ENCODE measurements at places on chromosomes 1 and 21.

DNA sequence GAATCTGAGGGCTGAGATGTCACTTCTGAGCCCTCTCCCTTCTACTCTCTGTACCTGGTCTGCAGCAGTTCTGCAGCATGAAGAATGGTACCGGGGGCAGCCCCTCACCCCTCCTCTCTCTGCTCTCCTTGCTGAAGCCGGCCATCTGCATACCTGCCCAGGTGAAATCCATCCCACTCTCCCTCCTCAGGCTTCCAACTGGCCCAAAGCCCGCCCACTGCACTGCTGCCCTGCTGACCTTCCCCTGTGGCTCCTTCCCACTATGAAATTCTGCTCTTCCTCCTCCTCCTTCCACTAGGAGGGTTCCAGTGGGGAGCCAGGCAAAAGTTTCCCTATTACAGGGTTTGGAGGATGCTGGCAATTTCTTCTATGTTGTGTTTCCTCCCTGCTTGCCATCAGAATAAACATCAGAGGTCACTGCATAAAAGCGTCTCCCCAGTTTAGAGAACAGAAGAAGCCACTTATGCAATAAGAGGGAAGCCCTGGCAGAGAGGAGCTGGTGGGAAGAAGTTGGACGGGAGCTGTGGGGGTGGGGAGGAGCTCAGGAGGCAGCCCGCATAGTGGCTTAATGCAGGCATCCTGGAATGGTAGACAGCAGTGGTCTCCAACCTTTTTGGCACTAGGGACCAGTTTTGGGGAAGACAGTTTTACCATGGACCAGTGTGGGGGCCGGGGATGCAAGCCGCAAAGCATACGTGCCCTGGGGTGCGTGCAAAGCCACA is 30.3 kb downstream of the TMCO4 start:
- DNase-seq = no peak

DNA sequence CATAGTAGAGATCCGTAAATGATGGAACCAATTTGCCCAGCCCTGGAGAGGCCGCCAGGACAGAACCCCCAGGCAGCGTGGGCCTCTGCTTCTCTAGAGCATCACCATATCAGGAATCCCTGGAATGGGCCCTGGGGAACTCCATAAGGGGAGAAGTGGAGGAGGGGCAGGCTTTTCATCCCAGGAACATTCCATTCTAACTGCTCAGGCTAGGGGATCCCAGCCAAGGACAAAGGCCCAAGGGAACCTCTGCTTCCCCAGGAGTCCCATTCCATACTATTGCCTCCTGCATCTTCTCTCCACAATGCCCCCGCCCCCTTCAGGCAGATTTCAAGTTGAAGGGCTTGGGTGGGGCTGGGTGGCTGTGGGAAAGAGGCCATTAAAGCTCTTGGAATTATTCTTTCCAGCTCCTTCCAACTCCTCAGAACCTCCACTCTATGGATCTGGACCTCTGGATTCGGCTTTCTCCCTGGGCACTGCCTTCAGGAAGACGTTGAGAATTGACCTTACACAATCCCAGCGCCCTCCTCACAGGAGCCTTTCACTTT is 6.0 kb downstream of the TRNP1 start:
- DNase-seq = no peak

- DNase-seq = no peak
Measured at GRCh38 chr1:204306076-204306475, 53.7 kb downstream of the PLEKHA6 start.

DNA sequence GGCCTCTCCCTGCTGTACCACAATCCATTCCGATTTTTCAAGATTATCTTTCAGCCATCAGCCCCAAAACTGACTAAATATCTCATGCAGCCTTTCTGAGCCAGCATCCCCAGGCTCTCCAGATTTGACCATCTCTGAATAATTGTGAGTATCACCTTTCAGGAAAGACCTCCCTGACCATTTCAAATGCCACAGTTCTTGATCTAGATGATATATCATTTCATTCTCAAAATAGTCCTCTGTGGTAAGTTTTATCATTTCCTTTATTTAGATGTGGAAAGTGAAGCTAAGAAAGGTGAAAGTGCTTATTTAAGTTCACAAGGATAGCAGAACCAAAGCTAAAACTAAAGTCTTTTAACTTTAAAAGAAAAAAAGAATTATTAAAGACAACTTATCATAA is 244.0 kb downstream of the PLPP3 start:
- no peak for DNase-seq

DNA sequence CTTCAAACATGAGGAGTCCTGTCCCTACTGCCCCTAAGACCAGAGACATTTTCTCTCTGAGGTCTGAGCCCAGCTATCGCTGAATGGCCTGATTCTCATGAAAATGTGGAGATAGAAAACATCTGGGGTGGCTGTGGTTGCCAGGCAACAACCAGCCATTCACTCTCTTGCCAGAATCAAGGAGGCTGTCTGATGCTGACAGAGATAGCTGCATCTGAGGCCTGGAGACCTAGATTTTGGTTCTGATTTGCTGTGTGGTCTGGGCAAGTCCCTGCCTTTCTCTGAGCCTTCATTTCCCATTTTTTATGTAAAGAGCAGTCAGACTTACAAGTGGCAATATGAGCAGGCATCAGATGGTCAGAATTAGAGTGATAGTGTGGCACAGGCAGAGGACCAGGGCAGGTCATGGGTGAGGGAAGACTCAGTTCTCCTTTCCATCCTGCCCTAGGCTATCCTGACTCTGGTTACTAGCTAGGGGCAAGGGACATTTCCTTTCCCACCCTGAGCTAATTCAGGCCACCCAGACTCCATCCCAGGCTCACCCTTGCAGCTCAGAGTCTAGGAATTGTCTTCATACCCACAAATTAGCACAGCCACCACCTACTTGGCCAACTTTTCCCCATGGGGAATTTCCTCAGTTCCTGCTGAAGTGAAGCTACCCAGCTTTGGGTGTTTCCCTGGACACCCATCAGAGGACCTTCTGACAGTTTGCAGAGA is 20.0 kb upstream of the RNF19B start:
- no peak for DNase-seq

DNA sequence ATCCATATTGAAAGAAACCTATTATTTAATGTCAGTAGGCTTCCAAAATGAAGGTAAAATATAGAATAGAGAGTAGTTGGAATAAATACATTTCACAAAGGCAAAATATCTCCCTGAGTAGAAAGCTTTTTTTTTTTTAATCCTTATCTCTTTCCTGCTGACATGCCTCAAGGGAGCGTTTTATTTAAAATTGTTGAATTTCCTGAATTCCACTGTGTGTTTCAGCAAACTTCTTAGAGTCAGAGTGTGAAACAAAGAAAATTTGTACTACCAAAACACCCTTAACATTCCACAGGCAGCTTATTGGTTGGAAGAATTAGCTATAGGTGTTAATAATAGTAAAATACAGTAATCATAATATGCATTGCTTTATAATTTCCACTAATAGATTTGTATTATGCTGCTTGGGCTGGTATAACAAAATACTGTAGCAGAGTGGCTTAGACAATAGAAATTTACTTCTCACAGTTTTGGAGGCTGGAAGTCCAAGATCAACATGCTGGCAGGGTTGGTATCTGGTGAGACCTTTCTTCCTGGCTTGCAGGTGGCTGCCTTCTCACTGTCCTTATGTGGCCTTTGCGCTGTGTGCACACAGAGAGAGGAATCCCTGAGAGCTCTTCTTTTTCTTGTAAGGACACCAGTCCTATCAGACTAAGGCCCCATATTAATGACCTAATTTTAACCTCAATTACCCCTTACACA is 468.4 kb upstream of the C1orf87 start:
- no peak for DNase-seq

DNA sequence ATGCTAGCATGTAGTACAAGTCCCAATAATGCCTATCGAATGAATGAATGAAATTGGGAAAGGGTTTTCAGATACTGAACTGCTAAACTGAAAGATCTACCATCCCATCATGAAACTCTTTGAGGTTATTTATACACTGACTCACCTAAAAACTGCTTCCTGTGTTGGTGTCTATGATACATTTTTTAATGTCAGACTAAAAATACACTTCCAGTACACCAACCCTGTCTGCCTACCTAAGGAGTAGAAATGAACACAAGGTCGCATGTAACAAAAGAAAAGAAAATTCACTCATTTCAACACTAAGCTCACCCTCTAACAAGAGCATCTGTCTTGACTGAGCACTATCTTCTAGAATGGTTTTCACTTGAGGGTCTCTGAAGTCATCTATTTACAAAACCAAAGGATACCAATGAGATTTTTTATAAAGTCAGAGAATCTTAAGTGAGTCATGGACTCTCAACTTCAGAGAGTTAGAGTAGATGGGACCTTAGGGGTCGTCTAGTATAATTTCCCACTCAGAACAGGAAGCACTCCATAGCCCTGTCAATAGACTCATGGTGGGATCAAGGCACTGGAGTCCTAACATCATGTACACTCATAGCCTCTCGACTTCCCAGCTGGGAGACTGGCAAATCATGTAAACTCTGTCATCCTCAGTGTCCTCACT is 53.4 kb downstream of the WLS start:
- no peak for DNase-seq

- DNase-seq = no peak
Measured at GRCh38 chr1:76012341-76013205, 62.0 kb upstream of the ST6GALNAC3 start.

GRCh38 chr21:34074283-34075090 is 1.1 kb downstream of the MRPS6 start:
- no peak for DNase-seq

DNA sequence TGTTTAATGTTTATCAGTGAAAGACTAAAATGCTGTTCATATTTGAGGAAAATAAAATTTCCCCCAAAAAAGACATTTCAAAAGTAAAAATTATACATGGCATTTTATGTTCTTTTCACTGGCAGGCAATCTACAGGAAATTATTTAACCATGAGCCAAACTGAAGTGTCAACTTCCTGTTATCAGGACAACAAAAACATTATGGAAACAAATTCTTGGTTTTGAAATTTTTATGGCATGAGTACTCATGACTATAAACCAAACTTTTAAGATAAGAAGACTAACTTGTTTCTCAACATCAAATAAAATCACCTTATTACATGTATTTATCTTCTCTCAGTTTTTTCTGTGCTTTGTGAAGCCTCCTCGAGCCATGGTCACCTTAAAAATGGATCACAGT is 698.6 kb downstream of the LTN1 start:
- no peak for DNase-seq

DNA sequence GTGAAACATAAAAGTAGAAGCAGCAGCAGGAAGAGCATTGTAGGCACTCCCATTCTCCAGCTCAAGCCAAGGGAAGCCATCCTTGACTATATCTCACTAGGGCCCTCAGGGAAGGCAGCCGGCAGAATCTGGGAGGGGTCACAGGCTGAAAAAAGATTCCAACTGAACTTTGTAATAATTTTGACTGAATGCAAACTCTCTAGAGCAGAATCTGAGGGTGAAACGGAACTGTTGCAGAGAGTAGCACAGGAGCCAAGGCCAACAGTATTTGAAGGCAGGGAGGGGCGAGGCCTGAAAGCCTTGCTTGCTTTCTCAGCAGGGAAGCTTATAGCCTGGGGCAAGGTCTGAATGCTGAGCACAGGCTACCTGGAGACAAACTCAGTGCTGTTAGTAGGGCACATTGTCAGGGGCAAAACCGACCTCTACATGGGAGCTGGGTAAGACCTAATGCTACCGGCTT is 180.6 kb downstream of the COL24A1 start:
- DNase-seq = peak; percentile 75

DNA sequence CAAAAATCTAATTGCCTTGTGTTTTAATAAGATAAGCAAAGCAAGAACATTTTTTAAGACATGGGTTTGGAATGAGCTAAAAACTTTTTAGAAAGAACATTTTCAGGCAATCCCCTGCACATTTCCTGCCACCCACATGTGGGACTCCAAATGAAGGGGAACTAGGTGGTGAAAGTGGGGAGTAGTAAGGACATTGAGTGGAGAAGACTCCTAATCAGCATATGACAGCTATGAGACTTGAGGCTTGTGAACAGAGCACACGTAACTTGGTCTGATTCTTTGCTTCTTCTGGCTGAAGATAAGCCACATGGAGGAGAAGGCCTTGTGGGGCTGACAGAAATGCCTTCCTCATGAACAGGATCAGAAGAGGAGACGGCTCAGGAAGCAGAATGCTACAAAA is 50.3 kb downstream of the FCER1A start:
- no peak for DNase-seq

GRCh38 chr1:226181996-226182714 is 4.4 kb downstream of the ACBD3 start:
- no peak for DNase-seq

- DNase-seq = no peak
Measured at GRCh38 chr1:170790651-170791071, 126.7 kb downstream of the PRRX1 start.

GRCh38 chr1:112027696-112028095 is 38.2 kb upstream of the KCND3 start:
- no peak for DNase-seq

DNA sequence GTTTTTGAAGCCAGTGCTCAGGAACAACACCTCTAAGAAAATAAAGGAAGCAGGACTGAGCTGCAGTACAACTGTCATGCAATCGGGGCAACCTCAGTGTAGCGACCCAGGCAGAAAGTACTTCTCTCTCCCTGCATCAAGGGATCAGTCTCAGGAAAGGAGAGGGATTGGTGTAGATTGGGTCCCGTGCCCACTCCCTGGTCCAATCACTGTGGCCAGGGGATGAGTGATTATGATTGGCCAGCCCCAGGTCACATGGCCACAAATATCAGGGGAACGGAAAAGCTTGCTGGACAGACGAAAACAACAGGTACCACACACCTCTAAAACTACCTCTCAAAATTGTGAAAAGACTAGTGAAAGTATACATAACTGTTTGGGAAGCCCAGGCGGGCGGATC is 136.2 kb upstream of the F3 start:
- no peak for DNase-seq

- DNase-seq = no peak
Measured at GRCh38 chr1:70720109-70720508, 309.0 kb downstream of the CTH start.

DNA sequence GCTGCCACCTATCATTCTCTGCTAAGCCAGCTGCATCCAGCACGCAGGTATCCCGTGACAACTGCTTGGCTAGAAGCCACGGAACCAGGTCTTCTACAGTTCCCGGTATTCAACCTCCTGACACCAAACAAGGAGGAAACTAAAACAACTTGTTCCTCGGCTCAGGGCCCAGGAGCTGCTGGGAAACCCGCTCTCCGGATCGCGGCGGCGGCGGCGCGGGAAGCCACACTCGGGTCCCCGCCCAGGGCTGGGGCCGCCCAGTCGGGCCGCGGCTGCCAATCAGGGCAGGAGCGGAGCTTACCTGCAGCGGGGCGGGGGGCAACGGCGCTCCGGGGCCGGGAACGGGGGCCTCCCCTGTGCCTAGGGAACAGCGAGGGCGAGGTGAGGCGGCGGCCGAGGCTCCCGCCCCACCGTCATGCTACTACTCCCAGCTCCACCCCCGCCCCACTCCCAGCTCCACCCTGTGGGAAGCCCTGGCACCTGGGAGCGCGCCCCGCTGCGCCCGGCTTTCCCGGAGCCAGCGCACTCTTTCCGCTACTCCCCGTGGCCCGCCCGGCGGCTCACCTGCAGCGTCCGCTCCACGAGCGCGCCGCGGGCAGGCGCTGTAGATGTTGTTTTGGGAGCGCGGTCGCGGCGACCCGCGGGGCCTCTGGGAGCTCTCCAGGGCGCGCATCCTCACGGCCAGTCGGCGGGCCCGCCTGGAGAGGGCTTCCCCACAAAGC is 12.1 kb downstream of the IL24 start:
- peak; percentile 88 for DNase-seq

- DNase-seq = no peak
Measured at GRCh38 chr1:206049293-206049692, 3.7 kb upstream of the RHEX start.

All from NCI-H1417 (cell line).